Kidney epithelial cell (primary cell): ENCODE measurements at places on chromosomes 3 and 15.

GRCh38 chr3:4006288-4006687 is 207.1 kb downstream of the LRRN1 start:
- DNase-seq: no peak

DNA sequence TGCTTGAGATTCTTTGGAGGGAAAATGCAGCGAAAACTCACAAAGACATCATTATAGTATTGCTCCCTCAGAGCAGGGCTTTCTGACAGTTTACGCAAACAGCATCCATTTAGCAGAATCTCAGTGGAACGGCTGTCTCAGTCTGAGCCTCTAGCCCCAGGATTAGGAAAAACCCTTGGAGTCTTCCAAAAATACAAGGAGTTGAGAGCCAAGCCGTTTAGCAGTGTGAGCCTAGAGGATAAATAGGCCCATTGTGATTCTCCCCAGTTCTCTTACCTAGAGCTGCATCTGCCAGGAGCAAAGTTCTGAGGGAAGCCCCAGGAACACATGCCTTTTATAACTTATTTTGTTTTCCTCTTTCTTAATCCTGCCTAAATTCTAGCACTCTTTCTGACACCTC is 359.6 kb downstream of the NTRK3 start:
- DNase-seq: no peak

DNA sequence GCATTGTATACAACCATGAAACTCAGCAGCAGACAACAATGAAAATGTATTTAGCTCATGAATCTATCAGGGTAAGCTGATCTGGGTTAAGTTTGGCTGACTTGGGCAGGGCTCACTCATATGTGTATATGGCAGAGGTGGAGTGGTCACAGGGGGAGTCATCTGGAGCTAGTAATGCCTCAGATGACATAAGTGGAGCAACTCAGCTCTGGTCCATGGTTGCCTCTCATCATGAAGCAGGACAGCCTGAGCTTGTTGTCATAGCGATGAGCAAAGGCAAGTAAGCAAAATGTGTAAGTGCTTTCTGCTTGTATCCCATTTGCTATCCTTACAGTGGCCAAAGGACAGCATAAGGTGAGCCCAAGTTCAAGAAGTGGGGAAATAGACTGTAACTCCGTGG is 64.5 kb downstream of the ALCAM start:
- no peak for DNase-seq

GRCh38 chr3:136639069-136639468 is 113.1 kb downstream of the STAG1 start:
- DNase-seq: no peak

GRCh38 chr3:42518800-42519567 is 16.5 kb downstream of the VIPR1 start:
- DNase-seq: no peak

DNA sequence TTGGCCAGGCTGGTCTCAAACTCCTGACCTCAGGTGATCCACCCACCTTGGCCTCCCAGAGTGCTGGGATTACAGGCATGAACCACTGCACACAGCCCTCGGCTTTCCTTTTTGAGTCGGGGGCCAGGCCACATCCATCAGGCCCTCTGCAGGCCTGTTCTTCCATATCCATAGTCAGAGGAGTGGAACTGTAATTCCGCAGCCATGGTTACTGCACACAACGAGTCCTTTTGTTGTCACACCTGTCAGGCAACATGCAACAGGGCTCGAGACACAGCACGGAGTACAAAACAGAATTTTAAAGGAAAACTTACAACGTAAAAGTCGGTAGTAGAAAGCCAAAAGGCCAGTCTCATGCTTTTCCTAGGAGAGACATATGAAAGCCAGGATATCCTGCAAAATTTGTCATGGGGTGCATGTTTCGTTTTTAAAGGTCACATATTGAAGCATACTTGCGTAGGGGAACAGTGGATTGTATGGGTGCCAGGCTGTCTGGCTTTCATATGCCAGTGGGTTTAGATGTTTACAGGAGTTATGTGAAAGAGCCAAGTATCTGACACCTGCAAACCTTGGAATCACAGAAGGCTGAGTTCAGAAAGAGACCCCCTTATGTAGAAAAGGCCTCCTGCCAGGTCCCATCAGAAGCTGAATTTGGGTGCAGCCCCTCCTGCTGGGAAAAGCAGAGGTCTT is 63.2 kb upstream of the LPP start:
- DNase-seq: no peak

DNA sequence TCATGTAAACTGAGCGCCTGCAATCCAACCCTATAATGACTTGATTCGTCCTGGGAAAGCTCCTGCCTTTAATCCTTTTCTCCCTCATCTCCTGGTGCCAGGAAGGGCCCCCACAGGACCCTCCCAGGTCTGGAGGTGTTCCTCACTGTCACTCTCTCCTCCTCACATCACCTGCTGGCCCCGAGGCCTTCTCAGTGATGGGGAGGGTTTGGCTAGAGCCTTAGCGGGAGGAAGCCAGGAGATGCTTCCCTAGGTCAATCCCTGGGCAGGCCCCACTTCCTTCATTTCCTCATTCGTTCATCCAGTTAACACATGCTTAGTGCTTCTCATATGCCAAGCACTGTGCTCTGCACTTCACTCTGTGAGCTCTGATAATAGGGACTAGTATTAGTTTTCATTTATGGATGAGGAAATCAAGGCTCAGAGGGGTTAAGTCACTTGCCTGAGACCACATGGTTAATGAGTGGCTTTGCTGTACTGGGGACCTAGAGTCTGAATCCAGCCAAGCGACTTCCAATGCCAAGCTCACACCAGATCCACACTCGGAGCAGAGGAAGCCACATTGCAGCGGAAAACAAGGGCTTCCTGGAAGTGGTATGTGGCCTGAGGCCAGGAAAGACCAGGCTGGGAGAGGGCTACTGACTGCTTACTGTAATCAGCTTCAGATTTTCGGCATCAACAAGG is 50.3 kb upstream of the CHRNB4 start:
- no peak for DNase-seq

- DNase-seq: no peak
These were observed 43.9 kb upstream of the BHLHE40 start for GRCh38 chr3:4935347-4935746.

DNA sequence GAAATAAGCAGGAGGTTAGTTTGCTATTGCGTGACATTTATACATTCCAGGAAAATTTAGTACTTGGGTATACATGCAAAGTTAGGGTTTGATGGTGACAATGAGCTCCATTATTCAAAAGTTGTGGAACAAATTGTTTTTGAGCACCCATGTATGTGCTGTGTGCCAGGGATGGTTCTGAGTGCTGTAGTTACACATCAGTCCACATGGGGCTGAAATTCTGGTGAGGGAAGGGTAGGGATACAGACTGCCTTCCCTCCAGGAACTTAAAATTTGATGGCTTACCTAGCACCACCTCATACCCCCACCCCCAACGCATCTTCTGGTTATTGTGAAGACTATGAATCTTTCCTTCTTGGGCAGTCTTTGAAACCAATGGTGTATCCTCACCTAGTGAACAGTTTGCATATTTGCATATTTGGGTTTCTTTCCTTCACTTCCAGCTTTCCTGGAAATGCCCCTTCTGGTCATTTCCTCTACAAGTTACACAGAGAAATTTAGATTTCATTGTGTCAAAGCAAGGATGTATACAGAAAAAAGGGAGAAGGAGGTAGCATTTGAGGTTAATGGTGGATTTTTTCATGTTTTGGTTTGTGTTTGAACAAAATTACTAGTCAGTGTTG is 222.0 kb upstream of the IL12A start:
- no peak for DNase-seq
